Stimulated activated CD8-positive, alpha-beta memory T cell treated with anti-CD3 and anti-CD28 coated beads, Interleukin-2, amount 100 ng/mL, for 1 hour (primary cell): ENCODE measurements at places on chromosomes 7 and 10.

GRCh38 chr7:29102558-29103151 is 43.7 kb downstream of the CPVL start:
- DNase-seq, result no peak

DNA sequence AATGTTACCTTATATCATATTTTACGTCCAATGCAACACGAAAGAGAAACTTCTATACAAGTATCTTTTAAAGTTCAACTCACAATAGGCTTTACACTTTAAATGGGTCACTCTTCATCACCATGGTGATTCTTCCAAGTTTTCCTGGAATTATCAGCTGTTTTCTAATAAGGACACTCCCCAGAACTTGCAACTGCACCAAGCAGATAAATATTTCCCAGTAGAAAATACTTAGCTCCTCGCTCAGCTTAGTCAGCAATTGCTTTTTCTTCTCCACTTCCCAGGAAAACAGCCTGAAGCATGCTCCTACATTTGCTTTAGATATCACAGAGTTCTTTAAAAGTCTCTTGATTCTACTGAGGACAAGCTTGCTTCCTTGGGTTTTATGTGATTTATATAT is 25.7 kb upstream of the ADD3 start:
- no peak for DNase-seq

GRCh38 chr10:125694883-125695282 is 11.9 kb upstream of the TEX36 start:
- no peak for DNase-seq

DNA sequence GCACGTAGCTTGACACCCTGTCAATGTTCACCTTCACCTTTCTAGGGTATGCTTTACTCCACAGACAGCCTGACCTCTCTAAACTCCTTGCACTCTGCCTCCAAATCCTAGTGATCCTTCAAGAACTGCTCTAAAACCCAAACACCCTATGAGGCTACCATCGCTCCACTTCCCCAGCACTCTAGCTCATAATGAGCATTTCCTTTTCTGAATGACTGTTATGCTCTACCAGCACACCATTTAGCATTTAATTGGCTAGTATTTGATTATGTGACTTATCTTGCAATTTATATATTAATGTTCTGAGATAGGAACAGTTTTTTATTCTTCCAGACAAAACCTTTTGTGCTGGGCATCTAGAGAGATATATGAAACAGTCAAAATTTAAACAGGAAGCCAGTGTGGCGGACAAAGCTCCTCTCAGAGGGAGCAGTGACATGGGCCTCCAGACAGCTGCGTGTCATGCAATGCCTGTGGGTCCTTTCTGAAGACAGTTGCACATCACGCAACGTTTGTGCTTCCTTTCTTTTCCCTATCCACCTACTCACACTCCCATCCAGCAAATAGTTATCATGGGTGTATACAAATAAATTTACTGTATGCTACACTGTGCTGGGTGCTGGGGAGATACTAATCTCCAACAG is 86.3 kb downstream of the ALOX5 start:
- no peak for DNase-seq

- DNase-seq, result no peak
Observed at GRCh38 chr10:100728928-100729861, 16.2 kb upstream of the PAX2 start.

DNA sequence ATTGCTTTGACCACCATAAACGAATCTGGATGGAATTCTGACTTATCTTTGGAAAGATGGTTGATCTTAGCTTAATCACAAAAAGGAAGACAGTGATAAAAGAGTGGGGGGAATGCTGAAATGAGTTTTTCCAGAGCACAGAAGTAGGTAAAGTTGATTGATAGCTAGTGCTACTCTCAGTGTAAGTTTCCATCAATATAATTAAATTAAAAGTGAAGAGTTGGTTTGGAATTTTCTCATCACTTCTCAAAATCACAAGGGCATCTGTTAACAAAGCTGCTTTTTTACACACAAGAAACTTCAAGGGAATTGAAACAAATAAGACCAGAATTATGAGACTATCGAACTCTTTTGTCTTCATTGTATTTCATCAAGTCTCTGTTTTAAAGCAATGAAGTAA is 1217.3 kb downstream of the REEP3 start:
- no peak for DNase-seq

GRCh38 chr7:28140979-28141378 is 39.6 kb downstream of the JAZF1 start:
- DNase-seq, result no peak

DNA sequence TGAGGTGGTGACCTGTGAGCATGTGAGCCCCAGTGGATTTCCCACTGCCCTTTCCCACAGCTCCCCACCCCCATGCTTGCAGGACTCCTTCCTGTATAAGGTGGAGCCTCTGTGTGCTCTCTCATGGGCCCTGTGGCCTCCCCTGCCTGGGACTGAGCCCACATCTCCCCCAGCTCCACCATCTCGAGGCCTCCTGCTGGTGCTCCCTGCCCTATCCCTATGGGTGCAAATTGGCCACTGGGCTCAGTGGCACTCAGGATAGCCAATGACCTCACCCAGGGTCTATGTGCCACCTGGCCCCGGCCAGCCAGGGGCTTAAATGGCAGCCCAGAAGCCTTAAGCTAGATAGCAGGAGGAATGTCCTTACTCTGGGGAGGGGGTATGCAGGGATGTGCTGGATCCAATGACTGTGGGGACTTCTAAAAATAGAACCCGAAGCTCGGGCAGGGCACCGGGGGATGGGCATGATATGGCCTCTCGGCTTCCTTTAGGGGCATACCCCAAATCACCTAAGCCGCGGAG is 2.0 kb downstream of the LDB3 start:
- DNase-seq, result no peak

GRCh38 chr10:77101341-77101740 is 536.3 kb downstream of the KCNMA1 start:
- DNase-seq, result no peak

DNA sequence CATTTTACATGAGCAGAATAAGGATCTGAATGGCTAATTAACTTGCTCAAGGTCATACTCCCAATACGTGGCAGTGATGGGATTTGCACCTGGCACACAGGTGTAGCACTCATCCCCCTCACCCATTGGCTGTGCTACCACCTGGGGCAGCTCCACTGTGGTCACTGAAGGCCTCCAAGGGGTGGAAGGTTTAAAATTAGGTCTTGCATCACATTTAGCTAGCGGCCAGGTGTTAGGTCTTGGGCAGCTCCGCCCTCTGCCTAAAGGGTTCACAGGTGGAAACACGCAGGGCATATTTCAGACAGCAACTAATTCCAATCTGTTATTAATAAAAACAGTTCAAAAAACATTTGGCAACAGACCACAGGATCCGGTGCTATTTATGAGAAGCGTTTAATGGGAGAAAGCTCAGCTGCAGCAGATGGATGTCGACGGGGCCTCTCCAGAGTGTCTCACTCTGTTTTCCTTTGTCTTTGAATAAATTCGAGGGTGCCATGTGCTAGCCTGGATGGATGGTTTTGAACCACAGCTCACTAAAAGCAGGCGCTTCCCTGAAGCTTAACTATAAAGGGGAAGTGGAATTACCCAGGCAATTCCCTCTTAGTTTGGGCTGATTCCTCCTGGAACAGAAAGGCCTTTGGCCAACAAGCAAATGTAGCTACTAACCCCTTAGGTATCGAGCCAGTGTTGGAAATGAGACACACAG is 1017.6 kb downstream of the TYW1 start:
- no peak for DNase-seq

- no peak for DNase-seq
Observed at GRCh38 chr10:13518076-13518692, 10.6 kb downstream of the BEND7 start.

- DNase-seq, result no peak
Observed at GRCh38 chr10:43930777-43931176, 282.1 kb upstream of the ZNF32 start.

DNA sequence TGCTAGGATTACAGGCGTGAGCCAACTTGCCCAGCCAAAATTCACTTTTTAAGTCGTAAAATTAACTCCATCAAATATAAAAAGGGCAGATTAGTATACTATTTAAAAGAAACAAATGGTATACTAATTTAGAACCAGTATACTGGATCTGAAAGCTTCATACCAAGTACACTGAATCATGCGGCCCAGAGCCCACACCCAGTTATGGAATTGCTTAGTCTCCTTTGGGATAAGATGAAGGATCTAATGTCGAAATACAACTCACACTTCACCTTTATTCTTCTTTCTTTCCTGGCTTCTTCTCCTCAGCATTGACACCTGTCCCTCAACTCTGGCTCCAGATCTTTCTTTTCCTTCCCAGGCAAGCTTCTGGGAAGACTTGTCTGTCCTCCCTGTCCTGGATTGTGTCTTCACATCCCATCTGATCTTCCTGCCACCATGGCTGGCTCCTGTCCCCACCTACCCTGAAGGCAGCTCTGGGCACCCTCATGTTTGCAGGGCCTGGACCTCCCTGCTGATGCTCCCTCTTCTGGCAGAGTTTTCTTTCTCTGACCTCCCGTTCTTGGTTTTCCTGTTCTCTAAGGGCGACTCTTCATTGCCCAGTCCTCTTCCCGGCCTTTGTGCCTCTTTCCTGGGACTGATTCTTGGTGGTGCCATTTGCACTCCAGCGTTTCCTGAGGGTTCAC is 57.8 kb upstream of the CTBP2 start:
- no peak for DNase-seq

DNA sequence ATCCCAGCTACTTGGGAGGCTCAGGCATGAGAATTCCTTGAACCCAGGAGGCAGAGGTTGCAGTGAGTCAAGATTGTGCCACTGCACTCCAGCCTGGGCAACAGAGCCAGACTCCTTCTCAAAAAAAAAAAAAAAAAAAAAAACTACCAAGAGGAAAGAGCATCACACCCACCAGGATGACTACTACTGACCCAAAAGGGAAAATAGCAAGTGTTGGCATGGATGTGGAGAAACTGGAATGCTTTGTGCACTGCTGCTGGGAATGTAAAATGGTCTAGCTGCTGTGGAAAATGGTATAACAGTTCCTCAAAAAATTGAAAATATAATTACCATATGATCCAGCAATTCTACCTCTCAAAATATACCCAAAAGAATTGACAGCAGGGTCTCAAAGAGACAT is 7.7 kb upstream of the TIAL1 start:
- no peak for DNase-seq

GRCh38 chr10:130206216-130206737 is 70.1 kb downstream of the GLRX3 start:
- DNase-seq, result no peak

- no peak for DNase-seq
Observed at GRCh38 chr10:35511647-35512046, 93.5 kb upstream of the GJD4 start.

- DNase-seq, result no peak
Observed at GRCh38 chr7:80923211-80923612, 4.4 kb upstream of the SEMA3C start.

- no peak for DNase-seq
Observed at GRCh38 chr7:70285854-70286253, 687.6 kb downstream of the AUTS2 start.

DNA sequence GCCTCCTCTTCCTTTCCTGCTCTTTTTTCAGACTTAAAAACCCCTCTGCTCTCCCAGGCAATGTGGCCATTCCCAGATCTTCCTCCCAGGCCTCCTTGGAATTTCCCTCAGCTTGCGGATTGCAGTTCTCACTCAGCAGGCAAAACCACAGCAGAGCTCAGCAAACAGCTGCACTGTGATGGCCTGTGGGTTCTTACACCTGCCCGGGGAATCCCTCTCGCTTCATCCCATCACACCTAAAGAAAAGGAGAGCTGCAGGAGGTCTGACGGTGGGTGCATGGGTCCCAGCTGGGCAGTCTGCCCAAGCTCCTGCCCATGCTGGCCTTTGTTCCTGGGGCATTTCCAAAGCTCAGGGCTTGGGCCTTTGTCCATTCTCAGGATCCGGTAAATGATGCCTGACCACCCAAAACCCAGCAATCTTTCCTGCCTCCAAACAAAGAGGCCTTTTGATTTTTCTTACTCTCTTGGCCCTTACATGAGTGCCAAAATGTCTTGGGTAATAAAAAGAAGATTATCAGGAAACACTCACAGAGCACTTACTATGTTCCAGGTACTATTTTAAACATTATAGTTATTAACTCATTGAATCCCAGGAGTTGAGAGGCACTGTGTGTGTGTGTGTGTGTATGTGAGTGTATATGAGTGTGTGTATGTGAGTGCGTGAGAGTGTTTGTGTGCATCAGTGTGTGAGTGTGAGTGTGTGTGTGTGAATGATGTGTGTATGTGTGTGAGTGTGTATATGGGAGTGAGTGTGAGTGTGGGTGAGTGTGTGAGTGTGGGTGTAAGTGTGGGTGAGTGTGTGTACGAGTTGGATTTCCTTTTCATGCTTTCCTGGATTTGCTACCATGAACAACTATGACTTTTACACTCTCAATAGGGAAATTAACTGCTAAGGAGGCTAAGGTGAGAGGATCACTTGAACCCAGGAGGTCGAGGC is 64.5 kb upstream of the PODXL start:
- DNase-seq, result no peak

GRCh38 chr10:15341502-15342128 is 29.5 kb downstream of the FAM171A1 start:
- no peak for DNase-seq

DNA sequence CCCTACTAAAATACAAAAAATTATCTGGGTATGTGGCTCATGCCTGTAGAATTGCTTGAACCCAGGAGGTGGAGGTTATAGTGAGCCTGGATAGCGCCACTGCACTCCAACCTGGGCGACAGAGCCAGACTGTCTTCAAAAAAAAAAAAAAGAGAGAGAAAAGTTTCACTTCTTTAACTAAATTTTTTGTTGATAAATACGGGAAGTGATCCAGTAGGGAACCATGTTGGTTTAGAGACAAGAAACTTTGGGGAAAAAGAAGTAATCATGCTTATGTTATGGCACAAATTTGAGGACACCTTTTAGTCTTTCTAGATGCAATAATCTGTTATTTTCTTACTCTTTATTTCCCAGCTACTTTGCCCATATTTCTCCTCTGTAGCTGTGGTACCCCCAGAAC is 309.7 kb downstream of the TYW1 start:
- DNase-seq, result no peak

GRCh38 chr10:71093531-71093930 is 118.8 kb upstream of the UNC5B start:
- no peak for DNase-seq

DNA sequence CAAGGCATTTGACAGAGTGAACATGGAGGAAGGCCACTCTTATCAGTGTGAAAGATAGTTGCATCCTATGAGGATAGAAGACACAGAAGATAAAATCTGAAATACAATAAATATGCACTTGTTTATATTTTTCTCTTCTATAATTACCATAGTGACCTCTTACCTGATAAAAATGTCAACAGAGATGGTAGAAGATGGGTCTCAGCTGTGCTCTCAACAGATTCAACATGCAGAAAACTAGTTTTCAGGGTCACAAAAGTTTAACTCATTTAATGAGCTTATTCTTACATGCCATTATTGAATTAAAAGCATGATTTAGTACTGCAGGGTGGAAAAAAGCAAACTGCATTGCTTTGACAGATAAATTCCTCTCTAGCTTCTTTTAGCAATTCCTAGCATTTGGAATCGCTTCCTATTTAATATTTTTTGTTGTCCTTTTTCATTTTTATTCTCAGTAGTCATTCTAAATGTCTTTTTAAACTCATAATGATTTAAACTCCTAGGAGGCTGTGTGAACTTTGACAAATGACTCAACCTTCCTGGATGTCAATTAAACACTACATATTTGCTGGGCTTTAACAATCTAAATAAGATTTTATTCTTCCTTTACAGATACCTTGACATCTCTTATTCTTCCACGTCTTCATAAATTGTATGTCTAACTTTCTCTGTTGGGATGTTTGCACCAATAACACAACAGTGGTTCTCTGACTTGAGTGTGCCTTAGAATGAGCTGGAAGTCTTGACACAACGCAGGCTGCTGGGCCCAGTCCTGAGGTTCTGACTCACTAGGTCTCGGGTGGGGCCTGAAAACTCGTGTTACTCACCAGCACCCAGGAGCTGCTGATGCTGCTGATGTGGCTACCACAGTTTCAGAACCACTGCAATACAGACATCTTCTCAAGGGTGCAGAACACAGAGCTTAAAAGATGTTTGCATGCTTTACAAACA is 565.5 kb upstream of the IGFBP3 start:
- DNase-seq, result no peak
